ENCODE measurements at places on chromosomes 2 and 18.
A peak's percentile ranks its signal among the peaks of the same experiment; 100 is the strongest.

DNA sequence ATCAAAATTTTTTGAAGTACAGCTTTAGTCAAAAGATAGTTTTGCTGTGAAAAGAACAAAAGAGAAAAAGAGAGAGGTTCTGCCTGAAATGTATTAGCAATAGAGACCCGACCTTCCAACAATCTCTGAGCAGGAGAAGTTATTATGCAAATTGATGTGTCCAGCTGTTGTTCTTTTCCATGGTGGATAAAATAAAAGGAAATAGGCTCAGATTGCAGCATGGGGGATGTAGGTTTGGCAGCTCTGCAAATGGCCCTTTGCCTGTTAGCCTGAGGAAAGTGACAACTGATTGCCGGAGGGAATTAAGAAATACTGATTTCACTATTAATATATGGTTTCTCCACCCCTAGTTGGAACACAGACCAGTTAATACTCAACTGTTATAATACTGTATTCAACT lies 1283.2 kb upstream of the NXPH2 start:
- no peaks in the 10 kb centered on the region for H3K27me3 ChIP-seq
- no peaks in the 10 kb centered on the region for H3K4me1 ChIP-seq
- no peak overlapping the region for H3K4me3 ChIP-seq
- H3K36me3 ChIP-seq, result no peaks in the 10 kb centered on the region
- no peak overlapping the region for H3K27ac ChIP-seq
- no peak for DNase-seq

- H3K4me1 ChIP-seq, result no peaks in the 10 kb centered on the region
- no peak overlapping the region for H3K4me3 ChIP-seq
- no peaks in the 10 kb centered on the region for H3K27me3 ChIP-seq
- H3K36me3 ChIP-seq, result no peaks in the 10 kb centered on the region
These were observed 1108.1 kb upstream of the LRRTM1 start for GRCh38 chr2:81412681-81413080.

DNA sequence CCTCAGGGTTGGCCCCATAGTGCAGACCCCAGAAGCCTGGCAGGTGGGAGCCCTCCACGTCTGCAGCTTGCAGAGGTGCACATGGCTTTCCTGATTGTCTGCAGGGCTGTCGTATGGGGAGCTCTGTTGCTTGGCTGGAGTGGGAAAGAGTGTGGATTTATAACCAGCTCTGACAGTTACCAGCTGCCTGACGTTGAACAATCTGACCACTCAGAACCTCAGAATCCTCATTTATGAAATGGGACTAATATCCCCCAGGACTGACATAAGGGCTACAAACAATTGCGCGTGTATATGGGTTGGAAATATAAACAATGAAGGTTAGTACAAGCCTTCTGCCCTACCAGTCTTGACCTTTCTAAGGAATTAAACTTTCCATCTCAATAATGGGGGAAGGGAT lies 13.9 kb upstream of the PXDN start:
- H3K27me3 ChIP-seq, result no peaks in the 10 kb centered on the region
- DNase-seq, result no peak
- no peaks in the 10 kb centered on the region for H3K36me3 ChIP-seq
- no peak overlapping the region for H3K27ac ChIP-seq
- H3K4me1 ChIP-seq, result no peaks in the 10 kb centered on the region

DNA sequence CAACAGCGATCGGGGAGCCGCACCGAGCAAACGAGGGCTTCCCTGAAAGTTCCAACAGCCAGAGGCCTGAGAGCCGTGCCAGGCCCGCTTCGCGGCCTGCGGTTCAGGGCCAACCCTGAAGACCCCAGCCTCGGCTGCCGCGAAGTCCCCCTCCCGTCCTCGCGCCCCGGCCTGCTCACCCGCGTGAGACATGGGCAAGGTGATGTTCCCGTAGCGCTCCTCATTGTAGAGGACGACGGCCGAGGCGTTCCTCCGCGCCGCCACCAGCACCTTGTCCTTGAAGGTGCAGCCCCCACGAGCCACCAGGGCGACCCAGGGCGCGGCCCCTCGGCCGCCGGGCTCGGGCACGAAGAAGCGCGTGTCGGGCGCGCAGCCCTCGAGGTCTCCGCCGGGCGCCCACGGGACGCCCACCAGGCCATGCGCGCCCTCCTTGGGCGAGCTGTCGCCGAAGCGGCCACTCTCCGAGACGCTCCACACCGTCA lies 510 bp downstream of the RNF149 start:
- H3K4me1 ChIP-seq, result peaks cover 3% of the 10 kb centered on the region
- H3K27ac ChIP-seq, result peak overlapping the region; percentile 94
- H3K4me3 ChIP-seq, result peak overlapping the region; percentile 76
- no peaks in the 10 kb centered on the region for H3K36me3 ChIP-seq
- DNase-seq, result no peak

- no peak for DNase-seq
- no peaks in the 10 kb centered on the region for H3K36me3 ChIP-seq
- no peak overlapping the region for H3K27ac ChIP-seq
- H3K4me1 ChIP-seq, result peaks cover 5% of the 10 kb centered on the region
These were observed 60.6 kb downstream of the ACKR3 start for GRCh38 chr2:236629961-236630872.

DNA sequence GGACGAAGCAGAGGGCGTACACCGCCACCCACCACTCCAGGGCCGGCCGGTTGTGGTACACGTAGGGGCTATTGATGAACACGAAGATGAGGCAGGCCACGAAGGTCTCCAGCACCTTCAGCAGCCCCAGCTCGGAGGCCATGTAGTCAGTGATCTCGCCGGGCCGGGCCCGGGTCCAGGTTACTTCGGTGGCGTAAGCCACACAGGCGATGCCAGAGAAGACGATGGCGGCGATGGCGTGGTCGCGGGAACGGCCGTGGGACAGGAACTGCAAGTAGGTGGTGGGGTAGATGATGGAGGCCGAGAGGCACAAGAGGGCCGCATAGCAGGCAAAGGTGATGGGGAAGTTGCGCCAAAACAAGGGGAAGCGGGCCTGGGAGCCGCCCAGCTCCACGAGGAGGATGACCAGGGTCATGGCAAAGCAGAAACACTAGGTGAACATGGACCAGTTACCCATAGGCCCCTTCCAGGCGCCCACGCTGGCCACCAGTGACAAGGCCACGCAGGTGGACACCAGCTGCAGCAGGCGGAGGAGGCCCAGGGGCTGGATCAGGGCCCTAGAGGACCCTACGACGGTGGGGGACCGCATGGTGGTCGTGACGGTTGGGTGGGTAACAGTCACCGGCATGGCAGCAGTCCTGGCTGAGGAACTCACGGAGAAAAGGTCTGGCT lies 128.4 kb upstream of the FAM98A start:
- no peaks in the 10 kb centered on the region for H3K36me3 ChIP-seq
- no peak overlapping the region for H3K4me3 ChIP-seq
- no peaks in the 10 kb centered on the region for H3K27me3 ChIP-seq
- no peak overlapping the region for H3K27ac ChIP-seq
- DNase-seq, result no peak

DNA sequence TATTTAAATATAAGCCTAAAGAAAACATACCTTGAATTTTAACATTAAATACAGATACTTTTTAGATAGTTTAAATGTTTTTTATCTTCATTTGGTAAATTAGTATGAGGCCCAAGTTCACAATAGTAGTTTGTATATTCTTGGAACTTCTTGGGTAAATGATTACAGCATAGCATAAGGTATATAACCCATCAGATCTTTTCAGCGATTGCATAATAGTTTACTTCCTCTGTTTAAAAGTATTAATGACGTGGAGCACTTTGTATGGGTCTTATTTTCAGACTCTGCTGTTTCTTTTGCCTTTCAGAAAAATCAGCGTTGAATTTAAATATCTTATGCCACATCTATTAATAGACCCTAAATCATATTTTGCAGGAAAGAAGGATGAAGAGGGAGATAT lies 60.2 kb downstream of the CHRNA1 start:
- no peak overlapping the region for H3K27ac ChIP-seq
- H3K36me3 ChIP-seq, result no peaks in the 10 kb centered on the region
- no peak overlapping the region for H3K4me3 ChIP-seq
- no peak for DNase-seq
- H3K27me3 ChIP-seq, result no peaks in the 10 kb centered on the region

DNA sequence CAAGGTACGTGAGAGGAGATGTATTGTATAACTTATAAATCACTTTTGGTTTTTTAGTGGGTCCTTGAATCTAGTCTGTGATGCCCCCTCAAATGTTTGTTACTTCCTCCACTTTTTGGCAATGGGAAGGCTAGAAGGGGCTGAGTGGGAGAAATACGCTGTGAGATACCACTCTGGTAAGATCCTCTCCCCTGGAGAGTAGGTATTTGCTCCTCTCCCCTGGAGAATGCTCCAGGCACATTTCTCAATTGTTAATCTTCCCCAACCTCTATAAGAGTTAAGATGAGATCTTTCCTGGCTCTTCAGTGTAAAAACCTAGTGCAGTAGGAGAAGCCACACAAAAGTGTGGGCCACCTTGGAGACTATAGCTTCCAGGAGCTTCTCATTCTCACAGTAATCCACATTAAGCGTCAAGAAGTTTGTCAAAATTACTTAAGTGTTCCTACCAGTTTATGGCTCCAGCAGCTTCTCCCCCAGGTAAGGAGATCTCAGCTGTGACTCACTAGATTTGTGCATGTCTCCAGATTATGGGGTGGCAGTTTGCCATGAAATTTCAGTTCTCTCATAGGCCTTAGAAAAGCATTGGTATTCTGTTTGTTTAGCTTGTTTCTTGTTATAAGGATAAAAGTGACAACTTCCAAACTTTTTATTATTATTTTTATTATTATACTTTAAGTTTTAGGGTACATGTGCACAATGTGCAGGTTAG lies 182.6 kb downstream of the FSIP2 start:
- H3K27me3 ChIP-seq, result no peaks in the 10 kb centered on the region
- H3K4me3 ChIP-seq, result no peak overlapping the region
- H3K36me3 ChIP-seq, result no peaks in the 10 kb centered on the region
- no peaks in the 10 kb centered on the region for H3K4me1 ChIP-seq
- no peak for DNase-seq

- no peak overlapping the region for H3K27ac ChIP-seq
- no peaks in the 10 kb centered on the region for H3K36me3 ChIP-seq
- no peaks in the 10 kb centered on the region for H3K4me1 ChIP-seq
These were observed 20.6 kb upstream of the ZNF804A start for GRCh38 chr2:184577743-184578142.

GRCh38 chr18:27763936-27764335 lies 413.0 kb downstream of the CDH2 start:
- H3K36me3 ChIP-seq, result no peaks in the 10 kb centered on the region
- H3K27me3 ChIP-seq, result no peaks in the 10 kb centered on the region
- no peak overlapping the region for H3K27ac ChIP-seq
- DNase-seq, result no peak

GRCh38 chr2:8242739-8243138 lies 439.1 kb upstream of the ID2 start:
- no peaks in the 10 kb centered on the region for H3K27me3 ChIP-seq
- peaks cover 6% of the 10 kb centered on the region for H3K4me1 ChIP-seq
- no peaks in the 10 kb centered on the region for H3K36me3 ChIP-seq
- H3K27ac ChIP-seq, result no peak overlapping the region

- H3K27ac ChIP-seq, result no peak overlapping the region
- H3K36me3 ChIP-seq, result no peaks in the 10 kb centered on the region
- H3K4me3 ChIP-seq, result no peak overlapping the region
- no peak for DNase-seq
- no peaks in the 10 kb centered on the region for H3K4me1 ChIP-seq
These were observed 320.5 kb downstream of the FSIP2 start for GRCh38 chr2:186059096-186059495.

- H3K36me3 ChIP-seq, result no peaks in the 10 kb centered on the region
- H3K27ac ChIP-seq, result no peak overlapping the region
- no peak overlapping the region for H3K4me3 ChIP-seq
- H3K27me3 ChIP-seq, result no peaks in the 10 kb centered on the region
- DNase-seq, result peak; percentile 50
These were observed 30.3 kb upstream of the GPR17 start for GRCh38 chr2:127615511-127616166.

DNA sequence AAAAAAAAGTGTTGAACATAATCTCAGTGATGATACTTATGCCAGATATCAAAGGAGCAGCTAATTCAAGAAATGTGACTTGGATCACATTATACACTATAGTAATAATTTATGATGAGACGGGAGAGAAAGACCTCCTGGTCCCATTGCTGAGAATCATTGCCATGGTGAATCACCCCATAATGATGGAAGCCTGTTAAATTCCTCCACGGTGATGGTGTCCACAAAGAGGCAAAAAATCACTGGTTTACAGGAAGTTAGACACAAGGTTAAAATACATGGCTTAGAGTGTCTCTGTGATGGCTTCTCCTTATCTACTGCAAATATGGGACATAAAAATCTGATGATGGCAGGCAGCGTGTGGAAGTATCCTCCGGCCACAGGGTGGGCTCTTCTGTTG lies 210.0 kb downstream of the CDH2 start:
- DNase-seq, result no peak
- no peaks in the 10 kb centered on the region for H3K36me3 ChIP-seq
- no peak overlapping the region for H3K27ac ChIP-seq
- no peak overlapping the region for H3K4me3 ChIP-seq
- no peaks in the 10 kb centered on the region for H3K27me3 ChIP-seq

GRCh38 chr18:12405066-12405465 lies 2.7 kb upstream of the PRELID3A start:
- H3K4me1 ChIP-seq, result peaks cover 12% of the 10 kb centered on the region
- DNase-seq, result no peak
- no peak overlapping the region for H3K27ac ChIP-seq
- no peaks in the 10 kb centered on the region for H3K27me3 ChIP-seq

- H3K4me3 ChIP-seq, result peak overlapping the region; percentile 13
- H3K27ac ChIP-seq, result no peak overlapping the region
- DNase-seq, result no peak
- no peaks in the 10 kb centered on the region for H3K36me3 ChIP-seq
- no peaks in the 10 kb centered on the region for H3K4me1 ChIP-seq
These were observed 114.4 kb upstream of the CHRNA1 start for GRCh38 chr2:174878537-174879147.

DNA sequence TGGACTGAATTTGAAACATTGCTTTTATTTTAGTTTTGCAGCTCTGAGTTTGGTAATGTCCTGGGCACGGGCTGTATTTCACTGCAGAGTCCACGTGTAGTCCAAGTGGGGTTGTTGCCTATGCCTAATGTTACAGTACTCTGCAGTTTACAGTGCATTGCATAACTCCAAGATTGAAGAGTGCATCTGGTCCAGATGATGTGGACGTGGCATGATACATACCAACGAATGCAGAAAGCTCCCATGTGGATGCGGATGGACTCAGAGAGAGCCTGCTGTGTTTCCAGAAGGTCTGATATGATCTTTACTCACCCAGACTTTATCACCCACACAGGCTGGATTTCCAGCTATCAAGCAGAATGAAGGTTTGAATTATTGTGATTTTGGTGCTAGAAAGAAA lies 44.4 kb upstream of the CCDC68 start:
- no peaks in the 10 kb centered on the region for H3K27me3 ChIP-seq
- no peak overlapping the region for H3K4me3 ChIP-seq

DNA sequence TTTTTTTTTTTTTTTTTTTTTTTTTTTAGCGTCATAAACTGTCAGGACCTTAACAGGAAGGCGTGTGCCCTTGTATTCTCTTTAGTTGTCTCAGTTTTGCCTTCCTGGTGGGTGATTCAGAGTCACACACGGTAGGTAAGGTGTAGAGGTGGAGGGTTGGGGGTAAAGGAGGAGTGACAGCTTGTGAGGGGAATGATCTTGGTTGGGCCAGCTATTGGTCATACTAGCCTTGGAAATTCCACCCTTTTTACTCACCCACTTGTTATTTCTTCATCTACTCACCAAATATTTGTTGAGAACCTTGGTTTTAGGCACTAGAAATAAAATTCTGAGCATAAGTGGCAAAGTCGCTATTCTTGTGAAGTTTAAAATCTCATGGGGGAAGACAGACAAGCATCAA lies 22.2 kb downstream of the SMIM21 start:
- H3K27me3 ChIP-seq, result no peaks in the 10 kb centered on the region
- H3K4me1 ChIP-seq, result no peaks in the 10 kb centered on the region
- H3K4me3 ChIP-seq, result no peak overlapping the region

GRCh38 chr18:50277942-50278341 lies 3.4 kb downstream of the MBD1 start:
- no peaks in the 10 kb centered on the region for H3K27me3 ChIP-seq
- H3K36me3 ChIP-seq, result peaks cover 57% of the 10 kb centered on the region
- peaks cover 23% of the 10 kb centered on the region for H3K4me1 ChIP-seq
- H3K27ac ChIP-seq, result no peak overlapping the region

All from ascending aorta (tissue), 2 donors.